Stimulated activated CD4-positive, alpha-beta T cell treated with anti-CD3 and anti-CD28 coated beads, Interleukin-2, amount 100 ng/mL, for 4 hours (primary cell): ENCODE measurements at places on chromosomes 6 and 20.

GRCh38 chr6:153956808-153957207 is 82.2 kb upstream of the OPRM1 start:
- DNase-seq: no peak

GRCh38 chr6:109916759-109917158 is 61.4 kb upstream of the GPR6 start:
- no peak for DNase-seq

GRCh38 chr6:41767112-41767833 is 12.4 kb downstream of the FRS3 start:
- DNase-seq: no peak

DNA sequence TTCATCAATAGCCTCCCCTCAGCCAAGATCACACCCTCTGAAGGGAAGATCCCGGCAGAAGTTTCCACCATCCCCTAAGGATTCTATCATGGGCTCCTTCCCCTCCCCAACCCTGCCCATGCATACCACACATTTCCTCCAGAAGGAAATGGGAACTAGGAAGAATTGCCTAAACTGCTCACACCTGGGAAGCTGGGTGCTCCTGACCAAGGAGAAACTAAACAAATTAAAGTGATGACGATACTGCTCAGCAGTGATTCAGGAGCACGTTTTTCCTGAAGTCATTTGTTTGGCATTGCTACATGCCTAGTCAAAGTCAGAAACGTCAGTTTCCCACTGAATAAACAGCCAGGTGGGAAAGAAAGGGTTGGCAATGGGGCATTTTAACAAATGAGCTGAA is 136.1 kb upstream of the CDYL start:
- DNase-seq: no peak

- no peak for DNase-seq
Measured at GRCh38 chr20:5539691-5540090, 210.5 kb upstream of the SHLD1 start.

DNA sequence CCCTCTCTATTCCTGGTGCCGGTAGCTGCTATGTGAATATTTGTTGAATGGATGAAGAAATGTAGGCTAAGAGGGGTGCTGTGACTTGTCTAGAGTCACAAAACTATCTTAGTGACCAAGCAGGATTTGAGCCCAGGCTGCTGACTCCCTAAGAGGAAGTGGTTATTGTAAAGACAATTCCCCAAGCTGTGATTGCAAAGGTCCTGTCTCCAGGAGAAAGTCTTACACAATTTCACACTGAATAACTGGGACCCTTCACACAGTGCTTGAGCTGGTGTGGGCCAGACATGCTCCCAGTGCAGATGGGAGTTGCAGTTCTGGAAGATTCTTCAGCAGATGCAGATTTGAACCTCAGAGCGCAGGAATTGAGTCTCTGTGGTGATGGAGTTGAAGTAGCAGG is 38.1 kb downstream of the IYD start:
- DNase-seq: no peak

GRCh38 chr20:48603116-48603818 is 224.5 kb downstream of the PREX1 start:
- DNase-seq: no peak

GRCh38 chr20:37297066-37297736 is 7.7 kb downstream of the MANBAL start:
- DNase-seq: no peak

DNA sequence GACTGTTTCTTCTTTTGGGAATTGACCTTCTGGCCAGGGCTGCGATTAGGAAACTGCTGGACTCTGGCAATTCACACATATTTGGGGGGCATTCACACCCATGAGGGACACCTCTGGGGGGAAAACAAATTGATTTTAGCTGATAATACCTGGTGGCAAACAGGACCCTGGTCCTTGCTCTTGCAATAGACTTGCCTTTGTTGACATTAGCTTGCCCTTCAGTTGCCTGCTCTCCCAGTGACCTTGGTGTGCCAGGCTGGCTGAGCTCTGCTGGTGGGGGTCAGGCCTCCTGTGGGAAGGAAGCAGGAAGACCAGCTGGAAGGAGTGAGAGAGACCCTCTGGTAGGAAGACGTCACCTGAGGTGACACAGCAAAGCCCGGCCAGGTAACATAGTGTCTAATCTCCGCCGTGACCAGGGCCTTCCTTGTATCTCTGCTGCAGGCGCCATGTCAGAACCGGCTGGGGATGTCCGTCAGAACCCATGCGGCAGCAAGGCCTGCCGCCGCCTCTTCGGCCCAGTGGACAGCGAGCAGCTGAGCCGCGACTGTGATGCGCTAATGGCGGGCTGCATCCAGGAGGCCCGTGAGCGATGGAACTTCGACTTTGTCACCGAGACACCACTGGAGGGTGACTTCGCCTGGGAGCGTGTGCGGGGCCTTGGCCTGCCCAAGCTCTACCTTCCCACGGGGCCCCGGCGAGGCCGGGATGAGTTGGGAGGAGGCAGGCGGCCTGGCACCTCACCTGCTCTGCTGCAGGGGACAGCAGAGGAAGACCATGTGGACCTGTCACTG is 5.3 kb downstream of the CDKN1A start:
- DNase-seq: no peak

DNA sequence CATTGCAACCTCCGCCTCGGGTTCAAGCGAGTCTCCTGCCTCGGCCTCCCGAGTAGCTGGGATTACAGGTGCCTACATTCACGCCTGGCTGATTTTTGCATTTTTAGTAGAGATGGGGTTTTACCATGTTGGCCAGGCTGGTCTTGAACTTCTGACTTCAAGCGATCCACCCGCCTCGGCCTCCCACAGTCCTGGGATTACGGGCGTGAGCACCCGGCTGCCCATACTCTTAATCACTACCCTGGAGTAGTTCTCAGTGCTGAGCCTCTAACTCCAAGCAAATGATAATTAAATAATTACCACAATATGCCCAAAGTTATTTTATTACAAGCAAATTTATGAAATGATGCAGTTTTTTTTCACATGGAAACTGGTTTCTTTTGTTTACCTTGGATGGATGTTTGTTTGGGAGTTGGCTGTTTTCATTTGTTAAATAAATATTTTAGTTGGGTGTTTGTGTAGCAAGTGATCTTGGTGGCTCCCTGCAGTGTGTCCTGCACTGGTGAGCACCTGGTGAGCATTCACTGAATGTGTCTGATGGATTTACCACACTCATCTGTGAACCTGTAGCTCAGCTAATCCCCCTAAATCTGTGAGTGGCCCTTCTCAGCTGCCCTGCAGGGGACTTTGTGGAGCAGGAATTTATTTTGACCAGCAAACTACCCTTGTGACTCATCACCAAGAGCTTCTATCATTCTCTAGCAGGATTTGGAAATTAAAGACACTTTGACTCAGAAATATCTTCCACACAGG is 36.9 kb downstream of the UTRN start:
- no peak for DNase-seq

GRCh38 chr20:54292185-54292584 is 84.3 kb downstream of the PFDN4 start:
- DNase-seq: no peak

DNA sequence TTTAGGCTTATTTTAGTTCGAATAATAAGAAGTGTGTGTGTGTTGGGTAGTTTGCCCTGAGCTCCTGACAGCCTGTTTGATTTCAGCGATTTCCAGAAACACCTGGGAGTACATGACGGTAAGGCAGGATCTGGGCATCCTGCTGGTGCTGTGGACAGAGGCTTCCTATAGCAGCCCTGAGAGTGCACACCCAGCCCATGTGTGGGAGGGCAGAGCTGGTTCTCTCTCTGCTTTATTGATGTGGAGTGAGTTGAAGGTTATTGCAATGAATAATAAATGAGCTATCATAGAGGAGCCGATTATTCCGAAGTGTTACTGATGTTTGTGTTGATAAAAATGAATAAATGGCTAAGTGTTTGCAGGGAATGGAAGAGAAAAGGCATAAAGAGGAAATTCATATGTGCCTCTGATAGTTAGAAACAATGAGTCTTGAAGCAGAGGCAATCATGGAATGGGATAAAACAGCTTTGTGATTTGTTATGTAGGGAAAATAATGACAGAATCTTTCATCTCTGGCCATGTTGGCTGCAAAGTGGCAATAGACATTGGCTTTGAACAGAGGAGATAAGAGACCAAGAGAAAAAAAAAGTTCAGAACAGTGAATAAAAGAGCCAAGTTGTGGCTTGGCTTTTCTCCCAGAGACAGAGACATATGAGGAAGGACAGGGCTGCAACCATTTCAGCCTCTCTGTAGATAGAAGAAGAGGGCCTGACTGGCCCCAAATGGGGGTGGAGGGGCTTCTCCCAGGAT is 166.2 kb upstream of the CHD6 start:
- no peak for DNase-seq

DNA sequence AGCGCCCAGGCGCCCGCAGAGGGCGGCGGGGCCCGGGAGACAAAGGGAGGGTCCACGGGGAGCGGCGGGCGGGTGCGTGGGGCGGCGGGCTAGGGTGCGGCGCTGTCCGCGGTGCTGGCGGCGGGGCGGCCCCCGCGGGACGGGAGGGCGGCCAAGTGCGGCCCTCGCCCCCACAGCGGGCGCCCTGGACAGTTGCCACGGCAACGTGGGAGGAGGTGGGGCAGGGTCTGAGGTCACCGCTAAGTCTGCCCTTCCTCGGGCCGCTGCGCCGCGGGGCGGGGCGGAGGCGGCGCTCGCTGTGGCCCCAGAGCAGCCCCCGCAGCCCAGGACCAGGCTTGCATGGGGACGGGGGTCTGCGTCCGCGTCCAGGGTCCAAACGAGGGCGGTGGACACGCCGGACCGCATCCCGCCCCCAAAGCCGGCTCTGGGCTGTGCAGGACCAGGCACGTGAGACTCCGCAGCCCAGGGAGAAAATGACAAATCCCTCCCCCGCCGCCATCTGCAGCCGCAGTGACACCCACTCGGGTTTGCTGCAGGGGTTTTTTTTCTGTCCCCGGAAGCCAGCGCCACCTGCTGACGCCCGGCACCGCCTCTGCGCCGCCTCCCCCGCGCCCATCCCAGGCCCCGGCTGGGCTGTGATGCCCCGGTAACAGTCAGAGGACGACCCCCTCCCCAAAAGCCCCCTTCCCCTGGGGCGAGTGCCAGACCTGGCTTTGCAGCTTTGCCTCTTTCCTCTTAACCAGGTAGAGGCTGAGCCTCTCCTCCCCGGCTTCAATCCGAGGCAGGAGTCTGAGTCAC is 36.8 kb downstream of the YTHDF1 start:
- peak; percentile 76 for DNase-seq

DNA sequence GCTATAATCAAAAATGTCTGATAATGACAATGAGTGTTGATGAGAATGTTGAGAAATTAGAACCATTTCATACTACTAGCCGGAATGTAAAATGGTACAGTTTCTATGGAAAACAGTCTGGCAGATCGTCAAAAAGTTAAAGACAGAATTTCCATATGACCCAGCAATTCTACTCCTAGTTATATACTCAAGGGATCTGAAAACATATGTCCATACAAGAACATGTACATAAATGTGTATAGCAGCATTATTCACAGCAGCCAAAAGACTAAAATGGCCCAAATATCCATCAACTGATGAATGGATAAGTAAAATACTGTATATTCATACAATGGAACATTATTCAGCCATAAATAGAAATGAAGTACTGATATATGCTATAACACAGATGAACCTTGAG is 236.2 kb downstream of the BTBD9 start:
- no peak for DNase-seq

DNA sequence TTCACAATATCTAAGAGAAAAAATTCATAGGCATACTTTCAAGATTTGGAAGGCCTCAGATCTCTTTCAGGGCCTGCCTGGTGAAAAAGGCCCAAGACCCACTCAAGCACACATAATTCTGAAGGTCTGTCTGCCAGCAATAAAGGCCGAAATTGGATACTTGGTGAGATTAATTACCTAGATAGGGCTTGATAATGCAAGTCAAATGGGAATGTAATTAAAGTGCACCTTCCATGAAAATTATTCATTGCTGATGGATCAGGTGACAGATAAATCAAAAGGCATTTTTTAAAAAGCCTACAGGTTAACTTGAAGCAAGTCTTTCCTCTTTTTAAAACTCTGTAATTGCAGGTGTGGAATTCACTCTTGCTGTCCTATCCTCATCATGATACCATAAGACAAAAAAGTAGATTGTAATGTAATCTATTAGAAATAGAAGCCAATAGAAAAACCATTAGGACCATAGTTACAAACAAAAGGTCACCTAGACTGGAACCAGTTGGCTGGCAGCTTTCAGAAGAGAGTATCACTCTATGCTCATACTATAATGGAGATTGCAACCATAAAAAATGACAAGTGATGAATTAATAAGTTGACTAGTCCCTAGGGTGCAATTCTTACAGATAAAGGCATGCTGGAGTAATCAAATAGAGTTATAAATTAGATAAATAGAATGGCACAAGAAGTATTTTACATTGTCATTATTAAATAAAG is 77.3 kb downstream of the EPHA7 start:
- DNase-seq: no peak

DNA sequence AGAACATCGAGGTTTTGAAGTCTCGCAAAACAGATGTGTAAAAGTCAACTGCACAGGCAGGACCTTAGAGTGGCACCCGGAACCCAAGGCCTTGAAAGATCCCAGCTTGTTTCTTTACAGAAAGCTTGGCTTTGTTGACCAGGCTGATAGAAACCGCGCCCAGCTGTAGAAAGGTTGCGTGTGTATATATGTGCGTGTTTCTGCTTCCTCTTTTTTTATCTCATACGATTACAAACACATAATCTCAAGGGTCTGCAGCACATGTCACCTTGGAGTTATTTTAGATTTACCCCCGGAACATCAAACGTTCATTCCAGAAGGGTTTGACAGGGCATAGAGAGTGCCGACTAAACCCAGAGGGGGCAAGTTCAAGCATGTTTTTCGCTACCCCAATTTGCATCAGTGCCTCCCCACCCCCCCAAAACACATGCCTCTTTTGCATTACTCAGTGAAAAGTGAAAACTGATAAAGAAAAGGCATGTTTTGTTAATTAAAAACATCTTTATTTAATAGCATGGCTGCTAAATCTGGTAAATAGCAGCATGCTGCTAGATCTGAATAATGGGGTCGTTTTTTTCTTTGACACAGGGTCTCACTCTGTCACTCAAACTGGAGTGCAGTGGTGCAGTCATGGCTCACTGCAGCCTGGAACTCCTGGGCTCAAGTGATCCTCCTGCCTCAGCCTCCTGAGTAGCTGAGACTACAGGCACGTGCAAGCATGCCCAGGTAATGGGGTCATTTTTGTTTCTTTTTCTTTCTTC is 33.2 kb upstream of the NCOA3 start:
- no peak for DNase-seq

DNA sequence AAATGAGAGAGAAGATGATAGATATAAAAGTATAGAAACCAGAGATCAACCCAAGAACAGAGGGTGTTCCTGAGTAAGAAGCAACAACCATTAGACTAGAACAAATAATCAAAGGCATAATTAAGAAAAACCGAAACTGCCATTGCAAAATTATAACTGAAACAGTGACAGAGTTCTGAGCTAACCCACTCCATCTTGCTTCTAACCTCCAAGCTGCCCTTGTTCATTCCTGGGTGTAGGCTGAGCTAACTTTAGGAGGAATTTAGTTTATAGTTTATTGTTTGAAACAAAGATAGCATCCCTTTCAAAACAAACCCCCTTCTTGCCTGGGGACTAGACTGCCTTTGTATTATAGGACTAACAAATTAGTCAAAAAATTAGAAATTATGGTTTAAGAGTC is 56.1 kb upstream of the PRND start:
- DNase-seq: no peak

- DNase-seq: no peak
Measured at GRCh38 chr6:121413879-121414278, 21.6 kb upstream of the GJA1 start.
